Muscle of leg (tissue), 16 donors: ENCODE measurements at places on chromosomes 6 and 20. TPM values are rescaled to one million over a fixed set of nuclear protein-coding genes. Genes with fewer than 3 reads are reported as not detected.

DNA sequence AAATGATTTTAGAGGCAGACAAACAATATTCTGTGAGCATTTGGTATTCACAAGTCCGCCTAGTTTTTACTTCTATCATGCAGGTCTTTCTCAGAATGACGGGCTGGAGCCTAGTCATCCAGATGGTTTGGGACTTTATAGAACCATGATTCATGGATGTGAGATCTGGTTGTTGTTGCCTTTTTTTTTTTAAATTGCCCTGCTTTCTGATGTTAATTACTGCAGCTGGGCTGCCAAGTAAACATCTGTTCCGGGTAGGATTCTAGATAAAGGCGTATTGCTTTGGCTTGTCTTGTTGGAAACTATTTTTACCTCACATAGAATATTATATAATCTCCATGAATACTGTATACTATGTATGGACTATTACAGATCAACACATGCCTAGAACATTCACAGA, 58.1 kb downstream of the RNF217 start:
- DNase-seq, result peak; percentile 25

DNA sequence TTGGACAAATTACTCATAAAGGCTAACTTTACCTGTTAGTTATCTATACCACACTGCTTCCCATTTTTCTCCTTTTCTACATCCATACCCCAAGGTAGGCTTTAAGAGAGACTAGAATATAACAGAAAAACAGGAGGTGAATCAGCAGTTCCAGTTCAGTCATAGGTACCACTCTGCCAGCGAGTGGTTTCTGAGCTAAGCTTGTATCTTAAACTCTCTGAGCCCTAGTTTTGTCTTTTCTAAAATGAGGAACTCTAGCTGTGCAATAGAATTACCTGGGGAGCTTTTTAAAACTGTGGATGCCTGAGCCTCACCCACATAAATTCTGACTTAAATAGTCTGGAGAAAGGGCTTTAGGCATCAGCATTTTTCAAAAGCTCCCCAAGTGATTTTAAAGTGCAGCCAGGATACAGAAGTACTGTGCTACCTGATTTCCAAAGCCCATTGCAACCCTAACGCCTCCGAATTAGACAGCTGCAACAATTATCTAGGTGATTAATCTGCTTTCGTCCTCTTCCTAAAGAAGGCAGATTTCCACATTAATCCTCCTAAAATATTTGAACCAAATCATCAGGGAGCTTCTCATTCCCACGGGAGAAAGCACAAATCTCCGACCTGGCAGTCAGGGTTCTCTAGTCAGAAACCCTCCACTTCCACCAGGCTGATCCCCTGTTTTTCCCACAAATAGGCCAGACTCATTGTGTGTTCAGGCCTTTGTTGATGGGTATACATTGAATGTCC, 37.4 kb upstream of the RPL7L1 start:
- DNase-seq, result no peak

DNA sequence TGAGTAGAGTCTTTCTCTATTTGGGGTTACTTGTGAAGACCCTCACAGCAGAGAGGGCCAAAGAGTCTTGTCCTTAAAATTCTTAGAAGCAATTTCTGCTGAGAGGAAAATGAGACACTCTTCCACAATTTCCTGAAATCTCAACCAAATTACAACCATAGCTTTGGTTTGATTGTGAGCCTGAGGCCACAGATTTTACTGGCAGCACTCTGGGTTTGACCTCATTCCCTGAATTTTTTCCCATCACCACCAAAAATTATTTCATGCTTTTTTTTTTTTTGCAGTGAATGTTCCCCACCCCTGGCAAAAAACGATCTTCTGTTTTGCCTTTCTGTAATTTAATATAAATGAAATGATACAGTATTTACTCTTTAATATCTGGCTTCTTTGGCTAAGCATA, 125.5 kb downstream of the THEMIS start:
- no peak for DNase-seq

The TSPO2 gene
- polyA plus RNA-seq, result 1.2 TPM

The FILIP1 gene
- polyA plus RNA-seq, result 49.0 TPM

- peak; percentile 72 for DNase-seq
Measured at GRCh38 chr6:157172231-157172701, 151.1 kb downstream of the TMEM242 start.

DNA sequence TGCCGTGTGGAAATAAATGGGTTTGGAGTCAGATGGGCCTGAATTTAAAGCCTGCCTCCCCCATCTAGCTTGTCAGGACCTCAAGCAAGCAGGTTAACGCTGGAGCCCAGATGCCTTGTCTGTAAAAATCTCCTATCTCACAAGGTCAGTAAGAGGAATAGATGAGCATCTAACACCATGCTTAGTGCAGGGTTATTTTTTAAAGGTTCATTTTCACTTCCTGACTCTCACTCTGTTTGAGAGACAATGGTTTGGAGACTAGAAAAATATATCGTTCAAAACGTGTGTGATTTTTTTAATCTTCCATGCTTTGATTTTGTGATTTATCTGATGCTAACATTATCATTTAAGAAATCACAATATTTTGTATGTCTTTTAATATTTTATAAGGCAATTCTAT, 114.0 kb upstream of the TAB2 start:
- no peak for DNase-seq
